ENCODE measurements at places on chromosomes 13 and 19.

- no peak for DNase-seq
Measured at GRCh38 chr19:19051478-19052213, 12.1 kb upstream of the SLC25A42 start.

- no peak for DNase-seq
Measured at GRCh38 chr13:29925457-29926097, 75.2 kb upstream of the UBL3 start.

DNA sequence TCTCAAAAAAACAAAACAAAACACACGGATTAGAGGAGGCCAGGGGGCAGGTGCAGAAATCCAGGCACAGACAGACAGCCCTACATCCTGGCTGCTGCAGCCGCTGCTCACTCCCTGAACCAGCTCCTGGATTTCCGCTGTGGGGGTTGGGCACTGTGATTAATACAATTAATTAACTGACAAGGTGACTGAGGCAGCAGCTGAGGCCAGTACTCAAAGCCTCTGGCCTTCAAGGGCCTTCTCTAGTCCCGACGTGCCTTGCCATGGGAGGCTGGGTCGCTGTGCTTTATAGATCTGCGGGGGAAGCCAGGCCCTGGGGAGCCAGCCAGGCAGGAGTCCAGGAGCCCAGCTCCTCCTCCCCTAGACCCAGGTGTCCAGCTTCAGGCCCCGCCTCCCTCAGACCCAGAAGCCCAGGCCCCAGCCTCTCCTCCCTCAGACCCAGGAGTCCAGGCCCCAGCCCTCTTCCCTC, 4.6 kb downstream of the NECTIN2 start:
- no peak for DNase-seq

DNA sequence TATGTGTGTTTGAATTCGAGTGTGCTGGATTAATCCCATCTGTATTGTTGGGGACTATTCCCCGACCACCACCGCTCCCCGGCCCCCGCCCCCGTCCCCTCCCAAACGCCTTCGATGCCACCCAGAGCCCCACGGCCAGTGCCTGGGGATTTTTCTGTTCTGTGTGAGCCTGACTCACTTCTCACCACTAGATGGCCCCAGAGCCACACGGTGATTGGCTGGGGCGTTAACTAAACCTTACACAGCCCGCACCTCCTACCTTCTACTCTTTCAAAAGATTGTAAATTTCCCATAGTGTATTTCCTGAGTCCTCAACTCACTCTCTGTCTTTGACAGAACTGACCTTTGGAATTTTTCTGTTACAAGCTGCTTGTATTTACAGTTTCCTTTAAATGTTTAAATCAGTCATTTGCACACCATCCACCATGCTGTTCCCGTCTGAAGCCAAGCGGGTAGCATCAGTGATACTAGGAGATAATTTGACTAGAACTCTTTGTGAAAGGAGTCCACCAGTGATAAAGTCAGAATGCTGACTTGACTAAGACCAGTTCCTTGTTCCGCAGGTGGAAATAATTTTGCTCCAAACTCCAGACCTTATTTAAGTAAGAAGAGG, 61.4 kb downstream of the RFX2 start:
- peak; percentile 49 for DNase-seq

- DNase-seq = no peak
Measured at GRCh38 chr19:10921199-10921909, 7.1 kb downstream of the YIPF2 start.

DNA sequence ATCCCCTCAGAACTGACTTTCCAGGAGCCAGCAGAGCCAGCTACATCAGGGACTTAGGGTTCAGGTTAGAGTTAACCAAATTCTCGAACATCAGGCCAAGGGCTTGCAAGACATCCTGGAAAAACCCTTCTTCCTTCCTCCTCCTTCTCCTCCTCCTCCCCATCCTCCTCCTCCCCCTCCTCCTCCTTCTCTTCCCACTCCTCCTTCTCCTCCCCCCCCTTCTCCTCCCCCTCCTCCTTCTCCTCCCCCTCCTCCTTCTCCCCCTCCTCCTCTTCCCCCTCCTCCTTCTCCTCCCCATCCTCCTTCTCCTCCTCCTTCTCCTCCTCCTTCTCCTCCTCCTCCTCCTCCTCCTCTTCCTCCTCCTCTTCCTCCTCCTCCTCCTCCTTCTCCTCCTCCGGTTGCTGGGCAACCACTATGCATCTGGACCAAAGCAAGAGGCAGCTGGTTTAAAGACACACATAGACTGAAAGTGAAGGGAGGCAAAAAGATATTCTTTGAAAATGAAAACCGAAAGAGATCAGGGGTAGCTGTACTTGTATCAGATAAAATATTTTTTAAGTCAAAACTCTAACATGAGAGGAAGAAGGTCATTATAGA, 5.9 kb upstream of the CCL25 start:
- DNase-seq = no peak

DNA sequence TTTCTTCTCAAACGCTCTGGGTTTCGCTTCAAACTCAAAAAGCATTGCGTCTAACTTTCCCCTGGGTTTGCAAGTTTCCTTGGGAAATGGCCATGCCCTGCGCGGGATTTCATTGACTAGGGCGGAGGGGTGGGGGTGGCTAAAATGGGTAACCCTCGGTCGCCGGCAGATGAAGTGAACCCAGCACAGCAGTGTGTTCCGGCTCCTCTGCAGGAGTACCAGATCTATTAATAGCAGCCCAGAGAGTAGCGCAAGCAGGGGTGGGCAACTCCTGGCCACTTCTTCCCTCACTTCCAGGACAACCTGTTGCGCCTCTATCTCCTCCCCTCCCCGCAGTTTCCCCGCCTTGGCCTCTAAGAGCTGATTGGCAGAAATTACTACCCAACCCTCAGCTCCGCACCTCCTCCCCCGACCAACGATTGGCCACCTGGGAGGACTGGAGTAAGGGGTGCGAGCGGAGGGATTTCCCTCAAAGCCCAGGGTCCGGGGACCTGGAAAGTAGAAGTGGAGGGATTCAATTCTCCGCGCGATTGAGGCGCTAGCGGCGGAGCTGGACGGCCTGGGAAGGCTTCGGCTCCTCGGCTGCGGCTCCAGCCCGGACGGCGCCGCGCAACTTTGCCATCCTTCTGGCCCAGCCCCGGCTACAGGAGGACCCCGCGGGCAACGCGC, at the start of gene FREM2:
Gene FREM2, plus strand, starts transcription at position 501 of the 669 bp plus-strand sequence. CDS start 268 bp downstream, outside the sequence.
- DNase-seq = no peak

DNA sequence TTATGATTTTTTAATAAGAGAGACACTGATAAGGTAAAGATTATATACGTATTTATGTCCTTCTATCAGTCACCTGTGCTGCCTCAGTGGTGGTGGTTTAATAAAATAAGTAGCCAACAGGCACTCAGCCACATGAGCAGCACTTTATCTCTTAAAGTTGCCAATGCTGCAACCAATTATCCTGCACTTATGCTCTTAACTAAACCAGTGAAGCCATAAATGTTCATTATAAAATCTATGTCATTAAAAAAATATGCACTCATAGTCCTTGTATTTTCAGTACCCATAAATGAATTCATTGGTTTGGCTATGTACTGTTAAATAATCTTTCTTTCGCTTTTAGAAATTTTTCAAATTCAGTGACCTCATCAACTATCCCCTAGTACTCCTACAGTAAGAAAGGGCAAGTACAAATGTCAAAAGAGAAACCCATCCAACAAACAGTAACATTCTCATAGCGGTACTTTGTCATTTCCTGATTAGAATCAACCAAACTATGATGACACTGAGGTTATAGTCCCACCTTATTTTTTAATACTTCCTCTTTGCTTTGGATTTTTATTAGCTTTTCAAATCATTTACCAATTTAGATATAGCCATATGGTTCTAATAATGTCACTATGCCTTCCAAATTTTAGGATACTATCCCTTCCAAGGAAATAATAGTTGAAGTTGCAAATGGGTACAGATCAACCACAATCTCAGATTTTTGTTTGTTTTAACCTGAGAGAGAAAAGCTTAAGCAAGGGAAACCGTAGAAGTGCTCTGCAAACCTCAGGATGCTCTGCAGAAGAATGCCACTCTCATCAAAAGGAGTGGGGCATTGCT, 190.9 kb downstream of the KLF12 start:
- DNase-seq = no peak

Data from cerebellar nuclear complex (tissue), 1 donor.